IMR-90 (cell line): ENCODE measurements at places on chromosomes 11 and 22.

GRCh38 chr11:47176328-47177228 is at the start of gene ARFGAP2:
ARFGAP2 (minus strand) TSS chr11:47176879; CDS start chr11:47176853, 26 bp downstream.
- peak within 1 kb of the TSS; percentile 97 for H3K27ac ChIP-seq
- peaks cover 9% of the 10 kb centered on the region for H3K4me1 ChIP-seq
- H3K4me3 ChIP-seq, result peak within 1 kb of the TSS; percentile 92
- peak; percentile 94 for DNase-seq
- no peaks in the 10 kb centered on the region for H3K27me3 ChIP-seq
- H3K36me3 ChIP-seq, result peaks cover 48% of the 10 kb centered on the region

- no peak overlapping the region for H3K27ac ChIP-seq
- peaks cover 5% of the 10 kb centered on the region; the same call in 1 of the 2 replicates for H3K36me3 ChIP-seq
- no peak overlapping the region for H3K4me3 ChIP-seq
- H3K4me1 ChIP-seq, result peaks cover 11% of the 10 kb centered on the region
- DNase-seq, result no peak
- H3K27me3 ChIP-seq, result no peaks in the 10 kb centered on the region
These were observed 3.7 kb downstream of the TSPO start for GRCh38 chr22:43154887-43155536.

DNA sequence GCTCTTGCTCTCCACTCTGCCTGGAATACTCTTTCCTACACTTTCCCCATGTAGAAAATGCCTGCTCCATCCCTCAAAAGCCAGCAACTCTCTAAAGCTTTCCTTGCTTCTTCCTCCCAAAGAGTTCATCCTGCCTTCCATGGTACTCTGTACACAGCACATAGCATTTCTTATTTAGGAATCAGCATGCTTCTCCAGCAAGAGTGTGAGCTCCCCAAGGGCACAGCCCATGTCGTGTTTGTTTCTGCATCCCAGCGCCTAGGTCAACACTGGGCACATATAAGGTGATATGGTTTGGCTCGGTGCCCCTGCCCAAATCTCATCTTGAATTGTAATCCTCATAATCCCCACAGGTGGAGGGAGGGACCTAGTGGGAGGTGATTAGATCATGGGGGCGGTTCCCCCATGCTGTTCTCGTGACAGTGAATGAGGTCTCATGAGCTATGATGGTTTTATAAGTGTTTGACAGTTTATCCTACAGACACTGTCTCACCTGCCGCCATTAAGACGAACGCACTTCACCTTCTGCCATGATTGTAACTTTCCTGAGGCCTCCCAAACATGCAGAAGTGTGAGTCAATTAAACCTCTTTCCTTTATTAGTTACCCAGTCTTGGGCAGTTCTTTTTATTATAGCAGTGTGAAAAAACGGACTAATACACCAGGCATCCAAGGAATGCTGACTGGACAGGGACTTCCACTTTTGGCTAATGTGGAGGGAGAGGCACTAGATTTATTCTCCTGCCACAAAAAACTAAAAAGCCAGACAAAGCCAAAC is 8.2 kb downstream of the VPS37C start:
- H3K4me3 ChIP-seq, result no peak overlapping the region
- no peaks in the 10 kb centered on the region for H3K36me3 ChIP-seq
- DNase-seq, result peak; percentile 70
- H3K4me1 ChIP-seq, result peaks cover 30% of the 10 kb centered on the region
- H3K27ac ChIP-seq, result peak overlapping the region; percentile 83
- H3K27me3 ChIP-seq, result no peaks in the 10 kb centered on the region

DNA sequence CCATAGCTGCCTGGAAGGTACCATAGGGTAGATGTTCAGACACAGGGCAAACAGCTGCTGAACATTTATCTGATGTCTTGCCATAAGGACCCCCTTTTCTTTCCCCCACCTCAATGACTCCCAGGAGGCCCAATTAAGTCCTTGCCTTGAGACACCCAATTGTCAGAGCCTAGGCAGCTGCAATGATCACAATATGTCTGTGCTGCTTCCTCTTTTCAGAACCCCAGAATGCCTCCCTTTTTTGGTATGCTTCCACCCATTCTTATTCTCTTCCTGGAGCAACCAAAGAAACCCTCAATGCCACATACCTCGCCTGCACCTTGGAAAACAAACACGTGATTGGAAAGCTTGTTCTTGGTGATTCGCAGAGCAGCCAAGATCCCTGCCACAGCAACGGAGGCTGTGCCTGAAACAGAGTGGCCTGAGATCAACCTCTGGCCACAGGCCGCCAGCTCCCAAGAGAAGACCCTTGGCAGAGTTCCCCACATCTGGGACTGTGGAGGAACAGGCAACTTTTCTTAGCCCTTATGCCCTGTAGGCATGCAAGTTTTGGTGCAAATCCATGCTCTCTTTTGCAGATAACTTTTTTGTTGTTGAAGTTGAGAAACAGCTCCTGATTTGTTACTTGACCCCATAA is 75.4 kb downstream of the CCDC81 start:
- DNase-seq, result no peak
- H3K36me3 ChIP-seq, result no peaks in the 10 kb centered on the region
- no peaks in the 10 kb centered on the region for H3K27me3 ChIP-seq
- H3K4me3 ChIP-seq, result no peak overlapping the region
- H3K27ac ChIP-seq, result no peak overlapping the region
